ENCODE measurements at places on chromosomes 2 and 18.

GRCh38 chr2:42249284-42249683 lies 80.1 kb downstream of the EML4 start:
- DNase-seq, result no peak

DNA sequence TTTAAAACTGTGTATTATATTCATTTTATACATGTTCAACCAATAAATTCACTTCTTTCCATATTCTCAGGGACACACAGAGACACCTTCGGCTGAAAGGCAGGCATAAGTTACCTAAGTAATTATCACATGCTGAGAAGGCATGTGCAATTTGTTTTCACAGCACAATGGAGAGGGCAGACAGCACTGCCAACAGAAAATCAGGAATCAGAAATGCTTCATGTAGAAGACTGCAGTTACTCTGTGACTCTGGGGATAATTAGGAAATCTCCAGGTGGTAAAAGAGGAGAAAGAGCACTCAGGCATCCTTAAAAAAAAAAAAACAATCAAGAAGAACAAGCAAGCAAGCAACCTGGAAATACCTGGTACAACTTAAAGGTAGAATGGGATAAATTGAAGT lies 49.3 kb downstream of the DSEL start:
- no peak for DNase-seq

DNA sequence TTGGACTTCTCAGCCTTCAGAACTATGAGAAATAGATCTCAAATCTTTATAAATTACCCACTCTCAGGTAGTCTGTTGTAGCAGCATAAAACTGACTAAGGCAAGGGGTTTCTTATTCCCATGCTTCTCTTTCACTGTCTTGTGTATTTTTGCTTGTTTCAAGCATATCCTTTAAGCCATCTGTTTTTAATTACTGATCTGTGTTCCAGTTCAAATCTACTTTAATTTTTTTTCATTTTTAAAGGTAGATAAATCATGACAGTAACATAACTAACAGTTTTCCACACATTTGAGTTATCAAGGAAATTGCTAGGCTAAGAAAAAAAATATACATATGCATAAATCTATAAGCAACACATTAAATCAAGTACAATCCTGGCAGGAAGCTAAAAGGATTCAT lies 317.9 kb upstream of the TNP1 start:
- DNase-seq, result no peak

GRCh38 chr2:214628091-214628490 lies 181.4 kb downstream of the BARD1 start:
- DNase-seq, result no peak

GRCh38 chr2:207394203-207394781 lies 135.5 kb upstream of the CREB1 start:
- DNase-seq, result no peak

- DNase-seq, result no peak
Observed at GRCh38 chr2:226474131-226474530, 325.5 kb downstream of the IRS1 start.

DNA sequence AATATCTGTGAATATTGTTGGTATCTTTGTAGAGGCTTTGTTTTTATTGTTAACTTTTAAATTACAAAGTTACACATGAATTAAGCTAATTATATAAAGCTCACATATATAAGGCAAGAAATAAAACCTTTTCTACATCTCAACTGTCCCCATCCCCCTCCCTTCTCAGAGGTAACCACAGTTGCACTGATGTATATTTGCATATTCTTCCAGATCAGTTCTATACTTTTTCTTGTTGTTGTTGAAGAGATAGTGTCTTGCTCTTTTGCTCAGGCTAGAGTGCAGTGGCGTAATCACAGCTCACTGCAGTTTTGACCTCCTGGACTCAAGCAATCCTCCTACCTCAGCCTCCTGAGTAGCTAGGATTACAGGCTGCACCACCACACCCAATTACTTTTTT lies 36.0 kb upstream of the CDC42EP3 start:
- DNase-seq, result no peak

DNA sequence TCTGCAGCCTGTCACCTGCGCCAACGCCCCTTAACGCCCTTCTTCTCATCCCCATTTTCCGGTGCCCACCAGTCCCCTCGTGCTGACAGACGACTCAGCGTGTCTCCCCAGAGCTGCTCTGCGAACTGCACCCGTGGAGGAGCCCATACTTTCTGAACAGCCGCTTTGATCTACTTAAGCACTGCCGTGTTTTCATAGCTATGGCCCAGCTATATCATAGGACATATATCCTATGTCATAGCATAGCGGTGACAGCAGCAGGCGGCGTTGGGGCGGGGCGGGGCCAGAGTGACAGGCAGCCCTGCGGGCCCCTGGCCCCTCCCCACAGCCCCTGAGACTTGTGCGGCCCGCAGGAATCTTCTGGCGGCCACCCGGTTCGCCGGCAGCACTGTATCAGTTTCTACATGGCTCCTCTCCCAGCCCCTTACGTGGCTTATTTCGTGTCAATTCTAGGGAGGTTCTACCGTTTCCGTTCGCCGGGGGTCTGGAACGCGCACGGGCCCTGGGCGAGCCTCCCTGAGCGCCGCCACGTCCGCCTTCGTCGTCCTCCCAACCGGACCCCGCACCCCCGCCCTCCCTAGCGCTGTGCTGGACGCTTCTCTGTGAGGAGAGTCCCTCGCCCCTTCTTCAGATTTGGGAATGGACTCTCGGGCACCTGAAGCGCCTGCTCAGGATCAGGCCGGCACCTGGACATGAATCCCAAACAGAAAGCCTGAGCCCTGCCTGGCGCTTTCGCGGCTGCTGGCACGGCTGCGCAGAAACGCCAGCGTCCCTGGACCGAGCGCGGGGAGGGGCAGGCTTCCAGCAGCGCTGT lies 35.4 kb downstream of the PTPN18 start:
- DNase-seq, result no peak
